Tibial nerve (tissue), 4 donors: ENCODE measurements at places on chromosomes 1 and 21. TPM values are rescaled to one million over a fixed set of nuclear protein-coding genes. Genes with fewer than 3 reads are reported as not detected.

GRCh38 chr1:19349999-19350398 is 37.9 kb downstream of the SLC66A1 start:
- DNase-seq = no peak

- no peak for DNase-seq
Observed at GRCh38 chr1:79885101-79885500, 878.6 kb upstream of the ADGRL4 start.

DNA sequence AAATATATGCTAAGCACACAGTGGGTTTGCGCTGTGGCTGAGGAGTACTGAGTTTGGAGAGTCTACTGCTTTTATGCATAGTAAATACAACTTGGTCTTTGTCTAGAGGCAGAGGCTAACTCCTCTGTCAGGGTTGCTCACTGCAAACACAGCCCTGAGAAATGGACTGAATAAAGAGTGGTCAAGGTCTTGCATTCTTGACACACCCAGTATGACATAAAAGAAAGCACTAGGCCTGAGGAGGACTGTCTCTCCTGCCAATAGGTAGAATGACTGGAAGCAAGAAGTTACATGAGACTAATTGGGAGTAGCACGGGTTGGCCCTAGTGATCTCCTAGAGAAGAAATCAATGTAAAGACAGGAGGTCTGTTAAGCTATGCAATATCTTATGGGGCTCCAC is 367.2 kb upstream of the B3GALT2 start:
- no peak for DNase-seq

HCRTR1 gene
- not detected for total RNA-seq

RNU1-4 gene
- under 0.01 TPM for total RNA-seq

AQP10 gene
- not detected for total RNA-seq

- peak; percentile 55 for DNase-seq
Observed at GRCh38 chr1:162612606-162613400, 19.5 kb upstream of the DDR2 start.

GRCh38 chr1:173853074-173853473 is 14.7 kb downstream of the GAS5 start:
- no peak for DNase-seq
